ENCODE measurements at places on chromosomes 6 and 20. TPM values are rescaled to one million over a fixed set of nuclear protein-coding genes. Genes with fewer than 3 reads are reported as not detected.

The FAM83C gene
- 0.72 TPM for total RNA-seq

DNA sequence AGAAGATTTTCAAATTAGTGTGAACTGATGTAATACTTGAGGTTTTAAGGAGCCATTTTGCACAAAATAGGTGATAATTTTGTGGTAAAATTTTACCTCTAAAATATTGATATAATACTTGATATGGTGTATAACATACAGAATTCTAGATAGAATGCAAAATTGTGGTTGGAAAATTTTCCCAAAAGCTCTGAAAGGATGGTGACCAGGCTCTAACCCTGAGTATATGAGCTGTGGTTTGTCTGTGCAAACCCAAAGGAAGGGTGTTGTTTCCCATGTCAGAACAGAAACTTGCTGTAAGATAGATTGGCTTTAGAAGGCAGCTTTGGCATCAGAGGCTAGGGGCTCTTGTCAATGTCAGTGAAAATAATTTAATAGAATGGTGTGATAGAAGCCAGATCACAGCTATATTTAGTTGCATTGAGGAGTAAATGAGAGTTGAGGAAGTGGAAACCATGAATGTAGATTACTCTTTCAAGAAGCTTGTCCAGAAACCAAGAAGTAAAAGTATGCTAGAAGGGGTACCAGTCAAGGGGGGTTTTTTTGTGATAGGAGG lies 257.7 kb downstream of the FARS2 start:
- no peak for DNase-seq

GRCh38 chr20:46640536-46641311 lies 10.5 kb downstream of the SLC13A3 start:
- no peak for DNase-seq

GRCh38 chr6:145562771-145563615 lies 172.3 kb downstream of the EPM2A start:
- no peak for DNase-seq

DNA sequence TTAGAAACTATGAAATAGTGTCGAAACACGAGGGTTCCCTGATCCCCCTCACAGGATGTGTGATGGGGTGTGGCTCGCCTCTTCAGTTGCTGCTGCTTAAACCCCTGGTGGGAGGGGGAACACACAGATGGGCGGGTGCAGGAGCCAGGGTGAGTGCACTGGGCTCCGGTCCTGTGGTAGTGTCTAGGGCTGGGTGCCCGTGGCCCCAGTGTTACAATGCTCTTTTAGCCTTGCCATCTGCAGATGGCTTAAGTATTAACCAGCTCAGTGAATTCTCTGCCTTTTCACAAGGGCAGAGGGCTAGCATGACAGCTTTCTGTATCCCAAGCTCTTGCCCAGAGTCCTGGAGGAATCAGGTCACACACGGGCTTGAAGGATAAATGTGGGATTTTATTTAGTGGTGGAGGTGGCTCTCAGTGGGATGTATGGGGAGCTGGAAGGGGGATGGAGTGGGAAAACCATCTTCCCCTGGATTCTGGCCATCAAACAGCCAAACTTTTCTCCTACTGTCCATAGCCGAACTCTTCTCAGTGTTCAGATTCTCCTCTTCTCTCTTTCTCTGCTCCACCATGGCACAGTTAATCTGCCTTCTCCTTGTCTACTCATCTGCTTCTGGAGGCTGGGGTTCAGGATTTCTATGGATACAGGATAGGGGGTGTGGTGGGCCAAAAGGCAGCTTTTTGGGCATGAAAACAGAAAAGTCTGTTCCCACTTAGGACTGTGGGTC lies 659.0 kb downstream of the EPM2A start:
- DNase-seq: no peak

DNA sequence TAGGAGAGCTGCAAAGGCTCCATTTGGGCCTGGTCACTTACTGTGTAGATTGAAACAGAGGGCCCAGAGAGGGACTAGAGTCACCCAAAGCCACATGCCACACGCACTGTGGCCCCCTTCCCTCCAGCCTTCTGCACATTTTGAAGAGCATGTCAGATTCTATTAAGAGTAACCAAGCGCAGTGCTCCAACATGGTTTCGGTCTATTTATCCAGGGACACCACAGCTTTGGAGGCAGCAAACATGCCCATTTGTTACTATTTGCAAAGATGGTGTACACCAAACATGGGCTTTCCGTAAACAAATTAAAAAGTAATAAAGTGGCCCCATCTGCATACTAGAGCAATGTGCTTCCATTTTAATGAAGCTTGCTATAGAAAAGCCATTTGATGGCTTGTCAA lies 43.7 kb upstream of the CCDC167 start:
- DNase-seq: no peak

DNA sequence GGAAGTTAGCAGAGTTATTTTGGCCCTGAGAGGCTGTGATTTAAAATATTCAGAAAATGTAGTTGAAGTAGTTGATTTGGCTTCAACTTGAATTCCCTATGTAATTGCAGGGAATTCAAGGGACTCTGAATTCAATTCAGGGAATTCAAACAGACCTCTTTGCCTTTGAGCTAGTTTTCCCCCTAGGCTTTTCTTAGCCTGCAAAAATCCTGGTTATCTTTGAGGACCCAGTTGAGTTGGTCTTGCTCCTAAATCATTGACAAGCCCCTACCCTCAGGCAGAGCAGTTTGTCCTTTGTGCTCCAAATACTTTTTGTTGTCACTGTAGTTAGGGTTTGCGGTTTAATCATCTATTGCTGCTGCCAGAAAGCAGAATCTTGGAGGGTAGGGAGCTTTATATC lies 20.4 kb downstream of the GCNT2 start:
- no peak for DNase-seq

GRCh38 chr6:7461416-7461815 lies 71.8 kb downstream of the RIOK1 start:
- DNase-seq: no peak

- DNase-seq: no peak
Measured at GRCh38 chr20:48106428-48106827, 321.1 kb upstream of the SULF2 start.

The SLC35D3 gene
- total RNA-seq: 0.72 TPM

The SCUBE3 gene
- total RNA-seq: 10.6 TPM

GRCh38 chr6:127352524-127352923 lies 9.1 kb upstream of the ECHDC1 start:
- DNase-seq: no peak

The AVP gene
- not detected for total RNA-seq

DNA sequence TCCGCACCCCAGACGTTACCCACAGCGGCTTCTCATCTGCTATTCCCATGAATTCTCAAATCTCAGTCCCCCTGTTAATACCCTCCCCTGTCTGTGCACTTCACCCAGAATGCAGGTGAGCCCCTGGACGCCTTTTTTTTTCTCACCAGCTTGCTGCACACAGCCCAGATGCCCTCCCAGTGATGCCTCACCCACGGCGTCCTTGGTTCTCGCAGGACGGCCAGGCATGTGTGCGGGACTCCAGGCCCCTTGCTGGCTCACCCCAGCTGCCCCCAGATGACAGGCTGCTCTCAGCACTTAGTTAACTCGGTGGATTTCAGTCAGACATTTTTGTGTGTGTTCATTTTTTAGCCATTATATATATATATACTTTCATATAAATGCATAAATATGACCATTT lies 25.4 kb upstream of the PI16 start:
- DNase-seq: no peak

The TBXT gene
- total RNA-seq: not detected

- DNase-seq: no peak
Measured at GRCh38 chr6:2101213-2101612, 144.2 kb downstream of the GMDS start.

DNA sequence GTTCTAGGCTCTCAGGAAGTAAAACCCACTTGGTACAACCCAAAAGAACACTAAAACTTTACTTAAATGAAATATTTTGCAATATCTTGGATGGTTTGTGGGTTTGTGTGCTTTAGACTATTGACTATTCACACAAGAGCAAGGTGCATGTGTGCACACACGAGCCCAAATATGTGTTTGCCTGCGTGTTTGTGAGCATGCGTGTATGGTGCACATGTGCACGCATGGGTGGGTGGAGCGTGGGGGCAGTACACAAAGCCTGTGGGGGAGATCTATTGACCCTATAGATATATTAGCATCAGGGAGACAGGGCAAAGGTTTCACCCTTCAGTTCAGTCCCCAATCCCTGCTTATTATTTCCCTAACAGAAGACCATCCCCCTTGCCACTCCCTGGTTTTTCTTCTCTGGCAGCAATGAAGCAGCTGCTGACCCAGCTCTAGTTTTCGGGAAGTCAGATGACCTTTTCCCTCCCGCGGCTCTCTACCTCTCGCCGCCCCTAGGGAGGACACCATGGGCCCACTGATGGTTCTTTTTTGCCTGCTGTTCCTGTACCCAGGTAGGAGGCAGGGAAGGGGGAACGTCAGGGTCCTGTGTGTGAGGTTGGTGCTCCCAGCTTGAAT lies at the start of gene C2:
Gene C2 (plus strand): TSS at position 476 of the 621 bp plus-strand sequence. CDS start 36 bp downstream, at position 512.
- DNase-seq: no peak
